ENCODE measurements at places on chromosomes 3 and 15. TPM values are rescaled to one million over a fixed set of nuclear protein-coding genes. Genes with fewer than 3 reads are reported as not detected.

The MKRN2 gene
- total RNA-seq, result 27.0 TPM

The KLHL6 gene
- 0.07 TPM for total RNA-seq

The ARPP21 gene
- total RNA-seq, result not detected

The ADAMTSL3 gene
- total RNA-seq, result 0.65 TPM

The PYGO1 gene
- total RNA-seq, result 0.49 TPM

The CLDN1 gene
- total RNA-seq, result 60.4 TPM

The CPLX3 gene
- not detected for total RNA-seq

The C3orf49 gene
- not detected for total RNA-seq

The MAGI1 gene
- 4.3 TPM for total RNA-seq

The THUMPD3 gene
- total RNA-seq, result 31.7 TPM

The CRBN gene
- 24.0 TPM for total RNA-seq

The C3orf38 gene
- total RNA-seq, result 17.3 TPM

The LMCD1 gene
- 8.4 TPM for total RNA-seq

The LIPH gene
- total RNA-seq, result 9.6 TPM

The SLC12A8 gene
- 8.0 TPM for total RNA-seq

The CCNL1 gene
- total RNA-seq, result 55.2 TPM

The LRRC2 gene
- not detected for total RNA-seq

The GOLGA6L10 gene
- not detected for total RNA-seq

The TMC3 gene
- not detected for total RNA-seq

The GOLGA6B gene
- total RNA-seq, result not detected

The ACP3 gene
- 4.4 TPM for total RNA-seq

The CYB561D2 gene
- 28.8 TPM for total RNA-seq

The LMAN1L gene
- total RNA-seq, result not detected

The PPARG gene
- total RNA-seq, result 7.1 TPM

The GOLGA8J gene
- not detected for total RNA-seq

The KBTBD8 gene
- total RNA-seq, result 1.2 TPM

The CLRN1 gene
- not detected for total RNA-seq

The RBM5 gene
- total RNA-seq, result 30.3 TPM

The CFAP100 gene
- total RNA-seq, result not detected

The MME gene
- 12.8 TPM for total RNA-seq

The TM4SF18 gene
- not detected for total RNA-seq

The KAT2B gene
- total RNA-seq, result 5.5 TPM

The AADACL2 gene
- total RNA-seq, result not detected

The MCTP2 gene
- 11.6 TPM for total RNA-seq

The IQCB1 gene
- total RNA-seq, result 7.9 TPM

The CA12 gene
- total RNA-seq, result 113 TPM

The GASK1A gene
- total RNA-seq, result 0.07 TPM

The CCDC9B gene
- 4.1 TPM for total RNA-seq

The AQP9 gene
- total RNA-seq, result 0.21 TPM

The KCNAB1 gene
- total RNA-seq, result 0.42 TPM

The CPN2 gene
- not detected for total RNA-seq

The STAC gene
- total RNA-seq, result 0.85 TPM

The TTC21A gene
- 0.71 TPM for total RNA-seq

The PRR23B gene
- total RNA-seq, result not detected

The SLC28A2 gene
- not detected for total RNA-seq

The HACD2 gene
- total RNA-seq, result 51.9 TPM

The GXYLT2 gene
- 10.7 TPM for total RNA-seq

The IRAK2 gene
- total RNA-seq, result 6.1 TPM

The IGSF10 gene
- 0.07 TPM for total RNA-seq

Data from airway epithelial cell (primary cell).